ENCODE measurements at places on chromosomes 2 and 18. TPM values are rescaled to one million over a fixed set of nuclear protein-coding genes. Genes with fewer than 3 reads are reported as not detected.

DNA sequence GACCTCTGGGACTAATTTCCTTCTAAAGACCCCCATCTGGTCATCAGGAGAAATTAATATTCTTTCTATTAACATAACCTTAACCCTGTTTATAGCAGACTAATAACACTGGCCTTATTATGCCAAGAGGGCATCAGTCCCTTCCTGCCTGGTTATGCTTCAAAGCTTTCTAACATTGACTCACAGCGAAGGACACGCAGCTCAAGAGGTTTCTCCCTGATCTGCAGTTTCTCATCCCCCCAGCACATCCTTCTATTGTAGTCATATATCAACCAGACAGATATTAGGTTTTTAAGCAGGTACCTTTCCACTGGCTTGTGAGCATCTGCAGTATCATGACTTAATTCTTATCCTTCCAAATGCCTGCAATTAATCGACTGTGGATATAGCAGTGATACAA lies 100.0 kb upstream of the CXCR4 start:
- no peak overlapping the region for H3K27ac ChIP-seq
- H3K36me3 ChIP-seq = no peaks in the 10 kb centered on the region
- H3K4me3 ChIP-seq = no peak overlapping the region
- DNase-seq = no peak
- no peaks in the 10 kb centered on the region for H3K27me3 ChIP-seq
- peaks cover 20% of the 10 kb centered on the region for H3K4me1 ChIP-seq

DNA sequence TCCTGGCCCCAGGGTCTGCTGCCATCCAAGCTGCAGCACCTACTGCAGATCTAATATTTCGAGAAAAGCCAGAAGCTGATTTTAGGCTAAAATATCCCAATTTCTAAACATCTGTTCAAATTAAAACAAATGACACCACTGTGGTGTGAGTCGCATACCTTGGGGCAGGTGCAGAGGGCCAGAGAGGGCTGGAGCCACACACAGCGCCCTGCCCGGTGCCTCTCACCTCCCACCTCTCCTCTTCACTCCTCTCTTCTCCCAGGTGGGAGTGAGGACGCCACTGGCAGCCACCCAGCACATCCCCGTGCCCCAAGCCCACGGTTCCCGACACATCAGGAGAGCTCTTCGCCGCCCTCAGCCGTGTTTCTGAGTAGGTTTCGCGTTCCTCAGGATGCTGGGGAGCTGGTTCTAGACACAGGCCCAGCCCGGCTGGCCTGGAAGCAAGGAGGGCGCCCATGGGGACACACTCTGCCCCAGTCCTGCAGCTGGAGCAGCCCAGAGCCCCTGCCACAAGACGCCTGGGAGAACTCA lies 21.4 kb downstream of the THAP4 start:
- no peaks in the 10 kb centered on the region for H3K36me3 ChIP-seq
- DNase-seq = no peak
- no peaks in the 10 kb centered on the region for H3K27me3 ChIP-seq
- no peak overlapping the region for H3K4me3 ChIP-seq

DNA sequence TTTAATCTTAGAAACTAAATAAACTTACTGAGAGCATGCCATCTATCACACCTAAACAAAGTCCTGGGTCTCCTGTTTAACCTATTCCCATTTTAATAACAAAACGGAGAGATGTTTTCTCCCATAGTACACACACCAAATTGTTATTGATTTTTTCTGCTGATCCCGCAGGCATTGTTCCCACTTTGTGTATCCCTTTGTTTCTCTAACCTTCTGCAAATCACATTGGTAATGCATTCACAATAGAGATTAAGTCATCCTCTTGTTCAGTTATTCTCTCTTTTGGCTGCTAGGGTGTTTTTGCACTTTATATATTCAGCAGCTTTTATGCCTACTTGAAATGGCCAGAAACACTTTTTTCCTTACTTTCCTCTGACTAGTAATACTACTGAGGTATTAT lies 1071.9 kb upstream of the CDH2 start:
- no peak overlapping the region for H3K4me3 ChIP-seq
- H3K27ac ChIP-seq = no peak overlapping the region
- no peak for DNase-seq
- no peaks in the 10 kb centered on the region for H3K4me1 ChIP-seq
- H3K36me3 ChIP-seq = no peaks in the 10 kb centered on the region
- no peaks in the 10 kb centered on the region for H3K27me3 ChIP-seq

DNA sequence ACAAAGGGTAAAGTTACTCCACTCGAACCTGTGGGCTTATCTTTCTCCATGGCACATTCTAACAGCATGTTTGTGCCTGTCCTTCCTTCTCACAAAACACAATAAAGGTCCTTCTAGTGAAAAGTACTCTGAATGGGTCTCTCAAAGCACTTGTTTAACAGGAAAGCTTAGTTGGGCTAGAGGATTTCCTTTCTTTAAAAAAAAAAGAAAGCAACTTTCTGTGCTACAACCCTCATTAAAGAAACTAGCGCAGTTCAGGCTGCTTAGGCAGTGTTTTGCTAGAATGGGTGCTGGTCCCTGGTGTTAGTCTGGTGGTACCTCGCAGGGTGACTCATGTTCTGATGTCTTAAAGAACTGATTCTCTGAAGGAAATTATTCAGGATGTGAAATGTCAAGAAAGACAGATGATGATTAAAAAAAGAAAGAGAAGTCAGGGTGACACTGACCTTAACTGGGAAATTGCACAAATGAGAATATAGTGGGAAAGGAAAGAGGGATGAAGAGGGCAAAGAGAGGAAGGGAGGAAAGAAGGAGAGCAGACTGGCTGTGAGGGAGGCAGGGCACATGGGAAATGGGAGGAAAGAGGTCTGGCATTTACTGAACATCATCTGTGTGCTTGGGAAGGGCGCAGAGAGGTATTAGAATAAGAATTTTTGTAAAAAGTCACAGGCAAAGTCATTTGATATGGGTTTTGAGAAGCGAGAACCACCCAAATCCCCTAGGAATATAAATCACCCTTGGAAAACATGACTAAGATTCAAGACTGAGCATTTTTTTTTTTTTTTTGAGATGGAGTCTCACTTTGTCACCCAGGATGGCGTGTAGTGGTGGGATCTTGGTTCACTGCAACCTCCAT lies 74.9 kb downstream of the ATP8B1 start:
- H3K4me3 ChIP-seq = no peak overlapping the region
- H3K27me3 ChIP-seq = no peaks in the 10 kb centered on the region
- DNase-seq = no peak
- no peaks in the 10 kb centered on the region for H3K36me3 ChIP-seq

GRCh38 chr2:6952101-6952500 lies 34.9 kb downstream of the RNF144A start:
- H3K36me3 ChIP-seq = no peaks in the 10 kb centered on the region
- H3K27me3 ChIP-seq = no peaks in the 10 kb centered on the region
- H3K27ac ChIP-seq = no peak overlapping the region
- no peak for DNase-seq
- H3K4me3 ChIP-seq = no peak overlapping the region

- DNase-seq = no peak
- H3K36me3 ChIP-seq = no peaks in the 10 kb centered on the region
Observed at GRCh38 chr2:46723346-46723745, 192.3 kb downstream of the MCFD2 start.

DNA sequence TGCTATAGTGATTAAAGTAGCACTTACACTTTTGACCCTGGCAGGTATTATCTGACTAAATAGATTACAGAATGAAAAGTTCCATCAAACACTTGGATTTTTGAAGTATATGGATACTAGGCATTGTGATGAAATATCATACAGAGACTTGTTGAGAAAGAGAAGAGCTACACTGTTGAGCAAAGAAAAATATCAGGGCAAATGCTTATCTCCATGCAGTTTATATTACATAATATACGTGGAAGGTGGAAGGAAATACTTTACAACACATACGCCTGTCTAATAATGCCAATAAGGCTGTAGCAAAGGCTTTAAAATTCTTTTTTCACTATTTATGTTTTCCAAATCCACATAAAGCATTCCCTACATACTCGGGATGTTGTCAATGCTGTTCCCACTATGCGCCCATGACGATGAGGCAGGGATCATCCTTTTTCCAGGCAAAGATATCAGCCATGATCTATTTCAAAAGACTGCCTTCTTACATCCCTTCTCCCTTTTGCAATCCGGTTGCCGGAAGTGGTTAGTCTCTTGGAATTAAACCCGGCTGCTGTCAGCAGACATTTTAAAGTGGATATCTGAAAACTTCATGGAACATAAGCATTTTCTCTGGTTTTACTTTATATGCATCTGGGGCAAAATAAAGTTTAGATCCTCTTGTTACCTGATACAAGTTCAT lies 92.6 kb upstream of the ITGA4 start:
- no peaks in the 10 kb centered on the region for H3K27me3 ChIP-seq
- no peak for DNase-seq
- no peak overlapping the region for H3K4me3 ChIP-seq
- H3K4me1 ChIP-seq = no peaks in the 10 kb centered on the region

DNA sequence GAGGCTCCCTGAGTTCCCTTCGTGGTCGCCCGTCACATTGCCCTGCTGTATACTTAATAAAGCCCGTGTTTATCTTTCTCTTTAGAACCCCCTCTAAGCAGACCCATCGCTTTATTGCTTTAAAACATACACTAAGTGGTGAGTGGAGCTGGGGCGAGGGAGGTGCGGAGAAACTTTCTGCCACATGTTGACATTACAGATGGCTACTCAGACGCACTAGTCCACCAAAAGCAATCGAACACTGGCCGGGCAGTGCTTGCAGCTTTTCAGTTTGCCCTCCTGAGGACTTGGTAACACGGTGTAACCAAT lies 859 bp upstream of the COLEC12 start:
- H3K36me3 ChIP-seq = no peaks in the 10 kb centered on the region
- peaks cover 3% of the 10 kb centered on the region for H3K4me1 ChIP-seq
- H3K27ac ChIP-seq = peak overlapping the region; percentile 68
- DNase-seq = no peak

The CABYR gene
- total RNA-seq = 1.1 TPM

The KLF7 gene
- 62.1 TPM for total RNA-seq

The LOXHD1 gene
- total RNA-seq = 2.7 TPM

The TTL gene
- total RNA-seq = 45.4 TPM

The CDH20 gene
- total RNA-seq = 0.35 TPM

The RAB6D gene
- total RNA-seq = not detected

All from upper lobe of right lung (tissue), 1 donor.